Memory B cell (primary cell): ENCODE measurements at places on chromosomes 4 and X.

DNA sequence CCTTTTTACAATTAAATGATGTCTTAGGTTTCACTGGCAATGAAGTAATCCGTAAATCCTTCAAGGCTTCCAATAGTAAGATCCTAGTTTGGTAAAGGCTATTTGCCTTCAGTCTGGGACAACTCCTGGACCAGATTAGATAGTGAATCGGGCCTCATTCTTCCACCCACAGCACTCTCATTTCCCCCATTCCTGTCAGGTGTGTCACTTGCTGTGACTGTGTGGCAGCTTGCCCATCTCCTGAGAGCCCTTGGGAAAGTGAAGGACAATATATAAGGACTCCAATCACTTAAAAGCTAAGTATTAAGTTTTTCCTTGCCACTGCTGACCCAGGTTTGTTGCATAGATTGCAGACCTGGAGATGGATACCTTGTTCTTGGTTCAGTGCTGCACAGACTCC is 3.3 kb upstream of the GASK1B start:
- no peak for DNase-seq

GRCh38 chr4:48129307-48130014 is 4.6 kb downstream of the TXK start:
- no peak for DNase-seq

- no peak for DNase-seq
These were observed 18.3 kb upstream of the USP27X start for GRCh38 chrX:49860867-49861535.

- no peak for DNase-seq
These were observed 56.7 kb downstream of the SPINK2 start for GRCh38 chr4:56764775-56765174.

DNA sequence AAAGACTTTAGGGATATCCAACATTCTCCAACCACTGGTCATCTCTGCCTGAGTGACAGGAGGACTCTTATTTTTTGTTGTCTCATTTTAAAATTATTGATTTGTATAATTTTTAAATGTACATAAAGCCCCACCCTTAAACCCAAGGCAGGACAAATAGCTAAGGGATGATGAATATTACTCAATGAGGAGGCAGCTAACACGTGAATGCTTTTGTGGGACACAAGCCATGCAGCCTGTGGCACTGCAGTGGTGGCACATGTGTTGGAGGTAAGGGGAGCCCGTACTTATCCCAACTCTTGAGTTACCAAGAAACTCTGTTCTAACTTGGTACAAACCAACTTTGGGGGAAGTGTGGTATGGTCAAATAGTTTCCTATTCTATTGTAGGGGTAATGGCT is 19.5 kb downstream of the MID1IP1 start:
- no peak for DNase-seq

GRCh38 chr4:169256856-169257761 is 13.6 kb downstream of the SH3RF1 start:
- DNase-seq, result no peak

GRCh38 chr4:1713003-1713851 is 1.1 kb upstream of the SLBP start:
- DNase-seq, result no peak

- DNase-seq, result no peak
These were observed 693 bp downstream of the COL4A6 start for GRCh38 chrX:108437349-108438109.

- no peak for DNase-seq
These were observed 1157.5 kb upstream of the PABPC4L start for GRCh38 chr4:135359128-135359527.

DNA sequence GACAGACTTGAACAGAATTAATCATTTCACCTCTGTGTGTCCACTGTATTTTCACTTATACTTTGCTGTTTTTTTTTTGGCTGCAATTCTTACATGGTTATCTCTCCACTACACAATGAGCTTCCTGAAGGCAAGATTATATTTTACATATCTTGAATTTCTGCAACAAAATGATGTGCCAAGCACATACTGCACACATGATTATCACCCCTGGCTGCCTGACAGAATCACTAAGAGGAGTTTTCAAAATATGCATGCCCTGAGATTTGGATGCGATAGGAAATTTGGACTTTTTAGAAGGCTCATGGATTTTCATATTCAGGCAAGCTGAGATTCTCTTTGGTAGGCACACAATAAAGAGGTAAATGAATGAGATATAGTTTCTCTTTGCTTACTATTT is 1162.1 kb upstream of the IGFBP7 start:
- DNase-seq, result no peak

DNA sequence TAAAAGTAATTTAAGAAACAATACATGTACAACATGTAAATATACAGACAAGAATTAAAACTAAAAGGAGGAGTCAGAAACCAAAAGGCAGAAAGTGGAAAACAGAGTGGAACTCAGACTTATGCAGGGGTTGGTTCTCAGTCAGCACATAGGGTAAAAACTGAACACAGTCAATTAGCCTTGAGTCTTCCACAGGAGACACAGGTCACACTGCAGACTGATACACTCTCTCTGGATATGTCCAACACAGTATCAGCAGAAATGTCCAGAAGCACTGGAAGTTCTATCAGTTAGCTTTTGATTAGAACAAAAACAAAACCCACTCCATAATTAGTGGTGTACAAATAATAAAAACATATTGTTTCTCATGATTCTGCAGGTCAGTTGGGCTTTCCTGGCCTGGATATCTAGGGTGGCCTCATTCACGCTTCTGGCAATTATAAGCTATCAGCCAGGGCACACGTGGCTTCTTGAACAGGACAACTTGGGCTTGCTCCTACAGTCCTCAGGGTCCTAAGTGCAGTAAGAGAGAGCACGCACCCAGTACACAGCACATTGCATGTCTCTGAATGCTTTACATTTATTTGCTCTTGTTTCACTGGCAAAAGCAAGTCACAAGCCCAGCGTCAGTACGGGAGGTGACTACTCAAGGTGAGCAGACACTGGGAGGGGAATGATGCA is 21.6 kb downstream of the TEC start:
- no peak for DNase-seq

DNA sequence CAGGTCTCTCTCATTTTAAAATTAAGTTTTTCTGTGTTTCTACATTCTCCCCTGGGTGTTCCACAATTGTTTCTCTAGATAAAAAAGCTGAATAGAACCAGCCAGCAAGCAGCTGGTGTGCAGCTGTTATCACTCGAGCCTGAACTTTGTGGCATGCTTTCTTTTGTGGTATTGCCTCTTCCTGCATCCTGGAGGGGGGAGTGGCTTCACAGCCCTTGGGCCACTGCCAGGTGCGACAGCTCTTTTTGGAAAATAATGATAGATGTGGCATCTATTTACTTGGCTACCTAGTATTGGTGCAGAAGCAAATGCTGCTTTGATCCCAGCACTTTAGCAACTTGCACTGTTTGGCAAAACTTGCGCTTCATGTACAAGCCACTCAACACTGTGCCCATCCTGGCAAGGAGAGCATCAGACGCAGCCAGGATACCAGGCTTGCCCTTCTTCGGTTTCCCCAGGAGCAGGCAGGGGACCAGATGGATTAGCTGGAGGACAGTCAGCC is 69.4 kb downstream of the HMGB2 start:
- peak; percentile 10 for DNase-seq

- peak; percentile 13 for DNase-seq
These were observed 314.9 kb upstream of the DIPK2B start for GRCh38 chrX:45515262-45516215.

DNA sequence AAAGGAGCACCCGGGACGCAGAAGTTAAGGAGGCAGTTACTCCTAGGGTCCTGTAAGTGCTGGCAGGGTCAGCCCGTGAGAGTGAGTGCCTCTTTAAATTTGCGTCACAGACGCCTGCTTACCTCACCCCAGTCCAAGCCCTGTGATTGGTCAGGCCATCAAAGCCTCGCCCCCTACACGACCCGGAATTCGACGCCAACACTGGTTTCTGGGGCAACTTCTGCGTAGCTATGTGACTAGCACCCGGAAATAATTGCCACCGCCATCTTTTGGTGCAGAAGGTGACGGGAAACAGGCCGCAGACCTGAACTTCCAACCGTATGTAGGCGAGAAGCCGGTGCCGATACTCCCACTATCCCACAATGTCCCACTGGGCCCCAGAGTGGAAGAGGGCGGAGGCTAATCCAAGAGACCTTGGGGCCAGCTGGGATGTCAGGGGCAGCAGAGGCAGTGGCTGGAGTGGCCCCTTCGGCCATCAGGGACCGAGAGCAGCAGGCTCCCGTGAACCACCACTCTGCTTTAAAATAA is at the start of gene DDX53:
DDX53 (plus strand) TSS at position 265 of the 528 bp plus-strand sequence; CDS start at position 363, 98 bp downstream.
- DNase-seq, result no peak

DNA sequence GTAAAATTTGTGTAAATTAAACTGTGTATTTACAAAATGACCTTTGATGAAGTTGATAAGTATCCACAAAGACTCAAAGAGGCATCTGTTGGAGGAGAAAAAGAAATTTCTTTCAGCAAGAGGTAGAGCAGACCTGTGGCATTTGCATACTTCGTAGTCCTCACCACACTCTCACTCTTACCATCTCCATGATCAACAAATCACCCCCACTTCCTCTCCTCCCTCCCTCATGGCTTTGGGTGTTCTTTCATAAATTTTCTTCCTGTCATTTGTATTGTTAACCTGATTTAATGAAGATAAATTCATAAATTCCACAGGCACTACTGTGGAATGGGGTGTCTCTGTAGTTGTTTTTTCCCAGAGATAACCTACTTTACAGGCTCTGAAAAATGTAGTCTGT is 366.5 kb downstream of the ZNF674 start:
- no peak for DNase-seq

- no peak for DNase-seq
These were observed 165.0 kb downstream of the ZNF674 start for GRCh38 chrX:46380148-46380752.

- no peak for DNase-seq
These were observed 37.5 kb downstream of the TMEM271 start for GRCh38 chr4:538542-539142.

DNA sequence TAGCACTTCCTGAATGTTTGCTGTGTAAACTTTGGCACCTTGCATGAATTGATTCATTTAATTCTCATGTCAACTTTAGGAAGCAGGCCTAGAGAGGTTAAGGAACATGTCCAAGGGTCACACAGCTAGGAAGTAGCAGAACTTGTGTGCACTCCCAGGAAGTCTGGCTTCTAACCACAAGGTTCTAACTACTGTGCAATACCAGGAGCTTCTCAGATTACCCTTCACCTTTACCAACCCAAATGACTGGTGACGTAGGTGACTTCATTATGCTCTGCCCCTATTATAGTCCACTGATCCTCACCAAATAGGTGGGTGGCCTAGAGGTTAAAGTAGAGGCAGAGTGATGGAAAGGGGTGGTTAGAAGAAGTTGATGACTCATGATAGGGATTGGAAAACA is 14.4 kb downstream of the AR start:
- no peak for DNase-seq

DNA sequence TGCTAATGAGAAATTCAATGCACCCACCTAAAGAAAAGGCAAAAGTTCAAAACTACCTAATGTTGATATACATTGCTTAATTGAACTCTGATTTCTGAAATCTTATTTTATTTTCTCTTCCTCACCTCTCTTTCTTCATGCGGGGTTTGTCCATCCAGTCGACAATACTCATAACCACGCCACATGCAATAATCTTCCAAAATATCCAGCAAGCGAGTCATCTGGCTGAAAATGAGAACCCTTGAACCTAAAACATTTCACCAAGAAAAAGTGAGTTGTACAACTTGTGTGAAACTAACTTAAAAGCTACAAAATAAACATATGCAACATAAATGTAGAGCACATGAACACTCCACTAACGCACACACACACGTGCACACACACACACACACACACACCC is 26.7 kb downstream of the SMARCA1 start:
- no peak for DNase-seq

DNA sequence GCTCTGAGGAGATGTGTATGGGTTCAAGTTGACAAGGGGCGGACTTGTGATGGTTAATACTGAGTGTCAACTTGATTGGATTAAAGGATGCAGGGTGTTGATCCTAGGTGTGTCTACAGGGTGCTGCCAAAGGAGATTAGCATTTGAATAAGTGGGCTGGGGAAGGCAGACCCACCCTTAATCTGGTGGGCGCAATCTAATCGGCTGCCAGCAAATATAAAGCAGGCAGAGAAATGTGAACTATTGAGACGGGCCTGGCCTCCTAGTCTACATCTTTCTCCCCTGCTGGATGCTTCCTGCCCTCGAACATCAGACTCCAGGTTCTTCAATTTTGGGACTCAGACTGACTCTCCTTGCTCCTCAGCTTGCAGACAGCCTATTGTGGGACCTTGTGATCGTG is 26.7 kb upstream of the SMIM10L2A start:
- no peak for DNase-seq

- peak; percentile 39 for DNase-seq
These were observed 24.8 kb upstream of the CYBB start for GRCh38 chrX:37755025-37755424.

GRCh38 chrX:150610043-150610442 is 41.6 kb downstream of the MTM1 start:
- DNase-seq, result no peak

- no peak for DNase-seq
These were observed 94.9 kb upstream of the NKX1-1 start for GRCh38 chr4:1500966-1501753.

GRCh38 chrX:11135564-11136185 is 24.5 kb downstream of the HCCS start:
- no peak for DNase-seq

DNA sequence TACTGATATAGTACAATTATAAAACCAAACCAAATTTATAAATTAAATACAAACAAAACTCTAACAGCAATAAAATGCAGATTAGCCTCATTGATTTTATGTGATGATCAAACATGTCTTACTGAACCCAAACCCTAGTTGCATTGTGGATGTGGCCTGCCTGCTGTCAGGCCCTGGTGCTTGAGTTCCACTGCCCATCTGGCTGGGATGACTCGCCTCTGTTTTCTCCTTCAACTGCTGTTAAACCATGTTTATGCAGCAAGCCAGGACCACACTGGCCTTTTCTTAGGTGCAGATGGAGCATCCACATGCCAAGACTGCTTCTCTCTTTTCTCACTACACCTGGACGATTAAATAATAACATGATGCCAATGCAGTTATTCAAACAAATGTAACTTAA is 22.6 kb downstream of the NAP1L5 start:
- DNase-seq, result no peak

GRCh38 chrX:70979136-70979762 is 48.4 kb upstream of the SLC7A3 start:
- DNase-seq, result no peak

GRCh38 chr4:156941940-156942548 is 29.6 kb downstream of the PDGFC start:
- DNase-seq, result no peak

GRCh38 chr4:8645753-8646124 is 53.2 kb downstream of the CPZ start:
- no peak for DNase-seq

GRCh38 chr4:89419111-89419695 is 111.6 kb upstream of the GPRIN3 start:
- DNase-seq, result no peak
